RCC 7860 (cell line): ENCODE measurements at places on chromosomes 16 and 17.

DNA sequence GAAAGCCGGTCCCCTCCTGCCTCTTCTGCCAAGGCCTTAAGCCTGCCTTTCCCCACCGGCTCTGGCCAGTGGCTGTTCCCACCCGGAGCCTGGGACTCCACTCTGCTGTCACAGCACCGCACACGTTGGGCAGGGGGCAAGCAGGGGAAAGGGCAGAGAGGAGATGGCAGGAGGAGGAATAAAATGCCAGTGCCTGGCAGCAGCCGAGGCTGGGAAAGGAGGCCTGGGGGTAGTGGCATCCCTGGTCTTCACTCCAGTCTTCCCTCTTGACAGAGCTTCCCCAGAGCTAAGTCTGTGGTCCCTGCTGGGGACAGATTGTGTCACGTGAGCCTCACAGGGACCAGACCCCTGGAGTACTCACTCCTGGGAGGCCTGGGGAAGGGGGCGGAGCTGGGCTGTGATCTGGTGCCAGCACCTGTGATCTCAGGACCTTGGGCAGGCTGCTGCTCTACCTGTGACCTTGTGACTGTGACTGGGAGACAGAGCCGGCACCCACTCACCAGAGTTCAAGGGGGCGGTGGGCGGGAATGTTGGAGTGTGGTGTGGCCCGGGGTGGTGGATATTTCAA lies 97.2 kb upstream of the GSE1 start:
- DNase-seq, result no peak

DNA sequence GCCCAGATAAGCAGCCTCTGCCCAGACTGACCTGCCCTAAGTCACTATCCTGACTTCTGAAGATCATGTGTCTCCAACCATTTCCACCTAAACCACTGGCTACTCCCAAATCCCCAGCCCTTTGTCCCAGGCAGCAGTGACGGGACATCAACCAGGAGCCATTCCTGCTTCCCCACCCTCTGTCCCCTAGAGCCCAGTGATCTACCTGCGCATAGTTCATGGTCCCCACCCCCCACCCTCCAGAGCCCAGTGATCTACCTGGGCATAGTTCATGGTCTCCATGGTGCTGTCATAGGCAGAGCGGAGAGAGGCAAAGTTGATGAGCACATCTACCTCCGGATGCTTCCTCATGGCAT lies 26.8 kb downstream of the ACLY start:
- no peak for DNase-seq

GRCh38 chr16:66617010-66617434 lies 12.5 kb downstream of the CMTM3 start:
- no peak for DNase-seq

DNA sequence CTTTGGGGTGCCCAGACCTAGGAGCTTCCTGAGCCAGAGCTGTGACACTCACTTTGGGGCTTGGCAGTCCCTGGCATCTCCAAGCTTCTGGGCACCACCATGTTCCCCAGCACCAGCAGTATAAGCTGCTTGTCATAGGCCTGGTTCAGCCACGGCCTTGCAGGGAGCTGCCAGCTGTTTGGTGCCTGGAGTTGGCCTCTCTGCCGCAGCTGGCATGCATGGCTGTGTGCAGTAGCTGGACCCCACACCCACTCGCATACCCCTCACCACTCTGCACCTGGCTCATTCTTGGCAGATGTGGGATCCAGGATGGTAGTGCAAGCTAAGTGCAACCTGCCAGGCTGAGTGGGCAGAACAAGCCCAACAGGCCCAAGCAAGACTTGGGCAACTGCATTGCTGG lies 73.4 kb upstream of the BRD7 start:
- no peak for DNase-seq

DNA sequence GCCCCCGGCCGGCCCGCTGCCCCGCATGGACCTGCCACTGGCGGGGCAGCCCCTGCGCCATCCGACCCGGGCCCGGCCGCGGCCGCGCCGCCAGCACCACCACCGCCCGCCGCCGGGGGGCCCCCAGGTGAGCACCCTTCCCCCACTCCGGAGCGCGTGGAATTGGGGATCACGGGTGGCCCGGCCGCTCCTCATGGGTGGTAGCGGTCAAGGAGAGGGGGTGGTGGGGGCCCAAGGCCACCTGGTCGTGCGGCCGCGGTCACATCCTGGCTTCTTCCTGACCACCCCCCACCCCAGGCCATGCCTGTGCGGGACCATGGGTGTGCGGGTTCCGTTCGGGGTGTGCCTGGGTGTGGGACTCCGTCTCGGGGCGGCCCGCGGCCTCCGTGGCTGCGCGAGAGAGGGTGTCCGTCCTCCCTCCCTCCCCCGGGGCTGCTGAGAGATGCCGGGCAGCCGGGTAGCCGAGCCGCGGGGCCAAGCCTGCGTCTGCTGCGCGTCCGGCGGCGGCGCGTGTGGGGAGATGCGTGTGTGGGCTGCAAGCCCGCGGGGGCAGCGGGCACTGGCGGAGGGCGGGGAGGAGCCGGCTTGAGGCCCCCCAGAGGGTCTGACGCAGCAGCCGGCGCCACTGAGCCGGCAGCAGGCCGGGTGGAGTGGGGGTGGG lies 6.8 kb downstream of the ACD start:
- peak; percentile 6 for DNase-seq

DNA sequence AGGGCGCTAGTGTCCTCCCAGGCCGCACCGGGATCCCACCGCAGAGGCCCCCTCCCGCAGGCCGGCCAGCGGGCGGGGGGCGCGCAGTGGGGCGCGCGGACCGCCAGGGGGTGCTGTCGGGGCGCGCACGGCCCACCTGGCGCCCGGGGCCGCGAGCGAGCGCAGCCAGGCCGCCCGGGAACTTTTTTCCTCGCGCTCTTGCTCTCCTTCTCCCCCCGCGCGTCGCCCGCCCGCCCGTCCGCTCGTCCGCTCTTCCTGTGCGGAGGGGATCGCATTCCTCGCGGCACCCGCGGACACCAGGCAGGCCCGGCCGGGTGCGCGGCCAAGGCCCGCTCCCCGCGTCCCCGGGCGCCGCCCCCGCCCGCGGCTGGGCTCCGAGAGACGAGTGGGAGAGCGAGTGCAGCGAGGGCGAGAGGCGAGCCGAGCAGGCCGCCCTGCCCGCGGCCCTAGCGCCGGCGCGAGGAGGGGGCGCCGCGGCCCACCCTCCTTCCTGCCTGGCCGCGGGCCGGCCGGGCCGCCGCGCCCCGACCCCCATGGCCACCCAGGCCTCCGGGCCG lies at the start of gene RAI1:
Gene RAI1 (plus strand): TSS at position 272 of the 557 bp plus-strand sequence. CDS start 111,491 bp downstream, outside the sequence.
- DNase-seq, result peak; percentile 66
